ENCODE measurements at places on chromosomes 13 and 19.

DNA sequence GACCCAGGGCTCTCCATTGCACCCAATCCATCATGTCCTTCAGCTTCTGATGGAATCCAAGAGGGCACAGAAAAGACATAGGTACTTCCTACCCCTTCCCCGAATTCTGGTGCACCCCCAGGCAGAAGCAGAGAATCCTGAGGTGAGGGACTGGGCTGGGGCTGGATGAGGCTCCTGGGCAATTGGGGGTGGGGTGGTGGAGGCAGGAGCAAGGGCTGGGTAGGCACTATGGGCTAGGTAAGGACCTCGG is 2.7 kb upstream of the KCNC3 start:
- DNase-seq, result no peak

DNA sequence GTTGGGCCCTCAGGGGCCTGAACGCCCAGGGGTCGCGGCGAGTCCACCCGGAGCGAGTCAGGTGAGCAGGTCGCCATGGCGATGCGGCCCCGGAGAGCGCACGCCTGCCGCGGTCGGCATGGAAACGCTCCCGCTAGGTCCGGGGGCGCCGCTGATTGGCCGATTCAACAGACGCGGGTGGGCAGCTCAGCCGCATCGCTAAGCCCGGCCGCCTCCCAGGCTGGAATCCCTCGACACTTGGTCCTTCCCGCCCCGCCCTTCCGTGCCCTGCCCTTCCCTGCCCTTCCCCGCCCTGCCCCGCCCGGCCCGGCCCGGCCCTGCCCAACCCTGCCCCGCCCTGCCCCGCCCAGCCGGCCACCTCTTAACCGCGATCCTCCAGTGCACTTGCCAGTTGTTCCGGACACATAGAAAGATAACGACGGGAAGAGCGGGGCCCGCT is at the start of gene CCNA1:
TSS of gene CCNA1 (plus strand) at position 390 of the 439 bp plus-strand sequence. CDS start 562 bp downstream, outside the sequence.
- no peak for DNase-seq

GRCh38 chr19:8655340-8655709 is 24.9 kb downstream of the NFILZ start:
- DNase-seq, result no peak

- no peak for DNase-seq
These were observed 357.4 kb downstream of the TDRD3 start for GRCh38 chr13:60754211-60755090.

GRCh38 chr19:3207461-3208242 is 16.8 kb upstream of the CELF5 start:
- DNase-seq, result no peak

GRCh38 chr13:114105521-114106225 is 26.8 kb downstream of the RASA3 start:
- DNase-seq, result no peak
